ENCODE measurements at places on chromosomes 2 and 18.

DNA sequence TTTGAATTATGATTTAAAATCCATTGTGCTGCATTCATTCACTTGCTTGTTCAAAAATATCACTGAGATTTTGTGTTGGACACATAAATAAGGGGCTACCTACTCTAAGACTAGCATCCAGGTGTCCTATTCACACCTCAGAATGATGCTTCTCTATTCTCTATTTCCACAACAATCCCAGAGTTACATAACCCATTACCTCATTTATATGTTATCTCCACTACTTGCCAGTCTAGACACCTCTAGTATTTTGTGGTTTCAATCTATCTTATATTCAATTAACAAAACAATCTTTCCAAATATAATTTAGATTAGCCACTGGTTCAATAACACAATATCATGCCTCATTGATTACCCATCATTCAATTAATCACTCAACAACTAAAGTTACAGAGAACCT, 409.8 kb downstream of the NCKAP5 start:
- DNase-seq = no peak

GRCh38 chr2:171728989-171729951, 42.0 kb downstream of the DYNC1I2 start:
- no peak for DNase-seq

DNA sequence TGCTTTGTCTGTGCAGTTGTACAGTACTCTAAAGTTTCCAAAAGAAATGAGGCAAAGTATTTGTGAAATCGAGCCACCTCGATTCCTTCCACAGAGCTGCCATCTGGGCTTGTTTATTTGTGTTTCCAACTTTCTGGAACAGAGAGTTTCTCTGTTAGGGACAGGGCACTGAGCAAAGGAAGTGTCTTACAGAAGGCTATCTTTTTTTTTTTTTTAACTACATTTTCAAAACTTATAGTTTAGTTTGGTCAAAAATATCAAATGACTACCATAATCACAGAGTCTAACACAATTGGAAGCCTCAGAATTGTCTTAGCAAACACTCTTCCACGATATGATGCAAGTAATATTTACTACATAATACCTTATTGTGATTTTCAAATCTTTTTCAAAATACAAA, 796 bp downstream of the RFTN2 start:
- DNase-seq = peak; percentile 42

GRCh38 chr2:46020416-46020815, 276.8 kb upstream of the EPAS1 start:
- no peak for DNase-seq

DNA sequence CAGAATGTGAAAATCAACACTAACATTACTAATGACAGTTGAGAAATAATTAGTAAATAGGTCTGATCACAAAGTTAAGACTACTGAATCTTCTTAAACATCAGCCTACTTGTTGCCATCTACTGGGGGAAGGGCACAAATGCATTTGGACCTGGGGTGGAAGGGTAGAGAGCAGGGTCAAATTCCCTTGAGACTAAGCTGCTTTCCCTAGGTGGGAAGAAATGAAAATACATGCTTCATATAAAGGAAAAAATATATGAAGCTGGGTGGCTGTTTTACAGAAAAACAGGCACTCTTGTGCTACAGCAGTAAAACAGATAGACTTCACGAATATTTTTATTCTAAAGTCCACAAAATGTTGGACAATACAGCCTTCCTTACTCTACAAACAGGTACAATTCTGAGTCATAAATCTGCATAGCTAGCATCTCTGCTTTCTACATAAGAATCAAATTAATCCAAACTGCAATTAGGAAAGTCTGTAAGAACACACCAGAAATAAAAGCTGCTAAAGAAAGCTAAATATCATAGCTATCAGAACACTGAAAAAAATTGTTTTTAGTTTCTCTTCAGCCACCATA, 10.9 kb downstream of the TRIP12 start:
- DNase-seq = peak; percentile 47

GRCh38 chr2:239275847-239276831, 124.7 kb downstream of the HDAC4 start:
- no peak for DNase-seq

DNA sequence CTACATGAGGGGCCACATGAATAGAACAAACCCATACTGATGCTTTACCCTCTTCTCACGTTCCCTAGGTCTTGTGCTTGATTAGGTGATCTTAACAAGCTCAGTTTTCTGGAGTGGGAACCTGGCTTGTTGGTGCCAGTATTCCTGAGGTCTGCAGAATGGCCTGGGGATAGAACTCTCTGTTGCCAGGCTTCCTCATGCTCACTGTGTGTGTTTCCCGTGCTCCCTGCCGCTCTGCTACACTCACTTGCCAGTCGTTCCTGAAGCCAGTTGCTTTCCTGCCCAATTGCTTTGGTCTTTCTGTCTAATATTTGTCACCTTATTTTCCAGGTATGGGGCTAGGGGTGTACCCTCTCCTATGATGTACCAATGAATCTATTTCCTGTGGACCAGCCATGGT, 2111.5 kb upstream of the PIK3C3 start:
- no peak for DNase-seq

DNA sequence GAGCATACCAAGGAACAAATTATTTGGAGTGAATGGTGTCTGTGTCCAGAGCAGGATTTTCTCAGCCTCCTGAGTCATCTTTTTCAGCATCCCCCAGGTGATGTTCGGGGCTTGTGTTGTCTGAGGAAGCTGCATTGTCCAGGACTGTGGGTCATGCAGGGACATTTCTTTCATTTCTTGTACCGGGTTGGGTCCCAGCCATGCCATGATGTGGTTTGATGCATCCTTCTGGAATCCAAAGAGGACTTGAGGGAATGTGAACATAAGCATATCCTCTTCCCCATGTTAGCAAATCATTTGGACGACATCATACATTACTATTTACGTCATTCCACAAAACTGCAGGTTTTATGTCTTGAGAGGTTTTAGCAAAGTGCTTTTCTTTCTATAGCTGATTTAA, 797.8 kb downstream of the CCDC85A start:
- peak; percentile 12 for DNase-seq

- DNase-seq = peak; percentile 1
These were observed 293.9 kb upstream of the DCC start for GRCh38 chr18:52045946-52046675.

DNA sequence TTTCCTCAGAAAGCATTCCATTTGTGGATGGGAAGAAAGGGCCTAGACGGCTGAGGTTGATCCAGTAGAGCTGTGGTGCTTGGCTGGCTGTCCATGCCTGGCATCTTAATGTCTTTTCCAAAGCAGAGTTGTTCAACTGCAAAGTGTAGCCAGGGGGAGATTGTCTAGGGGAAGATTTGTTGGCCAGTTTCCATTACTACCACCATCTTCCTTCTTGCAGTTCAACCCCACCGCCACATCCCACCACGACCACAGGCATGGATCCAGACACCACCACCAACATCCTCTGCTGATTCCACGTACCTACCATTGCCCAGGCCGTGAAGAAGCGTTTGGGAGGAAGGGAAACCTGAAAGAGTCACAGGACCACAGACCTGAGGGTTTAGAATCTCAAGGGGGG, 50.7 kb upstream of the HAAO start:
- DNase-seq = no peak

- DNase-seq = no peak
These were observed 12.3 kb downstream of the SCG2 start for GRCh38 chr2:223589901-223590300.

DNA sequence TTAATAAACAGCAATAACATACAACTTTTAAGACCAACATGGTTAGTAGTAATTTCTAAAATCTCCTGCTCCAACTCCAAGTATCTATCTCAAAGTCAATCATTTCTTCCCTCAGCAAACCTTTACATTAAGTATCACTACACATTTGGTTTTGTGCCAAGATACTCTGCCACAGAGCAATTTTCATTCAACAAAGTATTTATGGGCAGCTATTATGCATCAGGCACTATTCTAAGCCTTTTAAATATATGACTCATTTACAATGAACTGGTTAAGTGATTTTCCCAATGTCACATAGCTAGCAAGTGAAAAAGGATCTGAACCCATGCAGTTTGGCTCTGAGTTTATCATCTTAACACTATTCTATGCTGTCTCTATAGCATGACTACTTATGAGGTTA, 264.3 kb downstream of the NOL4 start:
- no peak for DNase-seq

DNA sequence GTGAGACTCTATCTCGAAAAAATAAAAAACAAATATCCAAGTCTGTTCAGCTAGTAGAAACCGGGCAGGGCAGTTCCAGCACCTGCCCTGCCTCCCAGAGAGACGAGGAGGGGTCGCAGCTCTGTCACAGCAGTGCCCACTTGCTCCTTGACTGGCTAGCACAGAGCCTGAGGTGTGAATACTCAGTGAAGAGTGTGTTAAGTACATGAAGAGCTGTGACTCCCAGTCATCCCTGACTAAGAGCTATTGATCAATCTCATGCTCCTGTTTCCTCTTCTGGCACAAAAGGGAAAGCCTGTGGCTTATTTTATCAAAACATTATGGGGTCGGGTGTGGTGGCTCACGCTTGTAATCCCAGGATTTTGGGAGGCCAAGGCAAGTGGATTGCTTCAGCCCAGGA, 83.0 kb upstream of the FZD7 start:
- no peak for DNase-seq

- DNase-seq = peak; percentile 25
These were observed 134.4 kb downstream of the COL4A4 start for GRCh38 chr2:227029426-227030105.

DNA sequence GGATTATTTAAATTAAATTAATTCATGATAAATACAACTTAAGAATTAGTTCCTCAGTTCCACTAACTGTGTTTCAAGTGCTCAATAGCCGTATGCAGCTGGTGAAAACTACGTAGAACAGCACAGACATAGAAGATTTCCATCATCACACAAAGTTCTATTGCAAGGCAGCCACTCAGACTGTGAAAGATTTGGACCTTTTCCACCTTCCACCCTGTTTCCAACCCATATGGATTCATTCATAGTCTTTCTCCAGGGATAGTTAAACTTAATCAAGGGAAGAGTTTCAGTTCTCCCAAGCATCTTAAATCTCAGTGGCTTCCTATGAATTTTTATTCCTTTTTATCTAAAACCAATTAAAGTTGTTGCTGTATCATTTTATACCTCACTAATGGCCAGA, 2030.8 kb downstream of the SUCLG1 start:
- DNase-seq = no peak

DNA sequence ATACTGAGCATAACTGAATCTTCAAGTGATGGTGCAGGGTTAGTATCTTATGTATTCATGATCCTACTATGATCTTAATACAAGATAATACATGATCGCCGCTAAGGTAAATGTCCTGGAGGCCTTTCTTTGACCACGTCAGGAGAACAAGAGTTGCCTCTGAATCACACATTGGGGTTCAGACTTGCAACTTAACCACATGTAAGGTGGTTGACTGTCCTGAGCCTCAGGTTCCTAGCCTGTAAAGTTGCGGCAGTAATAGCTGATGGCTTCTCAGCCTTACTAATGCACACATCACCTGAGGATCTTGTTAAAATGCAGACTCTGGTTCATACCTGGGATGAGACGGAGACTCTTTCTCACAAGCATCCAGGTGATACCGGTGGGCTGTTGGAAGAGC, 112.5 kb downstream of the MGAT5 start:
- no peak for DNase-seq

DNA sequence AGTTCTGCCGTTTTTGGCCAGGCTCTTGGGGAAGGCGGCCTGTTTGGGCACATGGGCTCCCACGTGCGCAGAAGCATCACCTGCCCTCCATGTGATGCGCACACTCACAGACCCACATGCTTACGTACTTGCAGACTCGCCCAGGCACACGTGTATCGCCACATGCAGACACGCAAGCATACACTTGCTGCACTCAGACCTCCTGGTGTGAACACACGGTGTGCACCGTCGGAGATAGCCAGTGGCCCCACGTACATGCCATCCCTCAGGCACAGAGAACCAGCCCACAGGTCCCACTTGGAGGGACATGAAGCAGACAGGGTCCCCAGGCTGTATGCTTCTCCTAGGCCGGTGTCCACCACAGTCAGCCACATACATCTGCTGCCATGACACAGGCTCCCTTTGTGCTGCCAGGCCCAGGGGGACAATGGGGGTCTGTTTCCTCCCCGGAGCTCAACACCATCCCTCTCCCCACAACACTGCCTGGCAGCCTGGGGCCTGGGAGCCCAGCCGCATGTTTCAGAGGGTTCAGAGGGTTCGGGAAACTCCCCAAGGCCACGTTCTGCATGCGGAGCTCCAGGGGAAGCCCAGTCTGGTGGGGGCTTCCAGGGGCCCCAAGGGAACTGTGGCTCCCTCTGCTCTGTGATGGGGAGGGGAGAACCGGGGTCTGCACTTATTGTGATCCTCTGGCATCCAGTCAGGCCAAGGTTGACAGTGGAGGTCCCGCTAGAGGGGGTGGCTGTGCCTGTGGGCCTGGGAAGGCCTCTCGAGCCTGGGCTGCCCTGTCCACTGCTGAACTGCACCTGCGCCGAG, 208.1 kb upstream of the HAAO start:
- DNase-seq = no peak

GRCh38 chr18:21341141-21341540, 99.1 kb downstream of the GREB1L start:
- DNase-seq = no peak

DNA sequence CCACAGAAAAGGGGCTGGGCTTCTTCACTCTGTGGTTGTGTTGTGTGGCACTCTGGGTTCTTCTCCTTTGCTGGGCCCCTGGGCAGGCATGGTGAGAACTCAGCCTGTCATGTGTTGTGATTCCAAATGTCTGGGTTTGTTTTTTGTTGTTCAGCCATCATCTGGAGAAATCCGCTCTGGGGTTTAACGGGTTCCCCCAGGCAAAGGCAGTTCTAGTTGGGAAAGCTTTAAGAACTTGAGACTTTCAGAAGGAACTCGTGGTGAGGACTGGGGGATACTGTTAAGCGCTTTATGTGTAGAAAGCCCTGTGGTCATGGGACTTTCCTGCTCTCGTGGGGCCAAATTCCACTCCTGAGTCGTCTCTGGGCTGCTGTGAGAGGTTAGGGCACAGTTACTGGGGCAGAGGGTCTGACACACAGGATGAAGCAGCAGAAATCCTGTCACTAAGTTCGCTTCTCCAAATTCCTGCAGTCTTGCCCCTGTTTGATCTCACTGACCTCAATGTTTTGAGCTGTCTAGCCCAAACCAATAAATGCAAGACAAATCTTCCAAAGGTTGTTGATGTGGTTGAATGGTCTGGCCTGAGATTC, 87.7 kb downstream of the RAPGEF4 start:
- peak; percentile 43 for DNase-seq

DNA sequence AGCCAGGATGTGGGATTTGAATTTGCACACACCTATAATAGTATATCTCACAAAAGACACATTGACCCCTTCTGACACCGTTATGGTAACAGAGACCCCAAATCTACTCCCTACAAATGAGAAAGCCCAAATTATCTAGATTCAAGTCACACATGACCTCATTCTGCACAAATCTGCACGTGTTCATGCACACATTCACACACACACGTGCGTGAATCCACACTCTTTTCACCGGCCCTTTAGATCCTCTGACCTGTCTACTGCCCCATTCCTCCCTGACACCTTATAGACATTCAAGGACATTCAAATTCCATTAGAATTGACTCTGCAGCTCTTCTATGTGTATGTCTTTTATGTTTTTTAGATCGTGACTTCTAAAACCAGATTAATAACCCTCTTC, 627.8 kb upstream of the ID2 start:
- DNase-seq = no peak
